ENCODE measurements at places on chromosomes 2 and 18.
A peak's percentile ranks its signal among the peaks of the same experiment; 100 is the strongest.

- peak; percentile 33 for DNase-seq
Measured at GRCh38 chr2:98761267-98761781, 30.4 kb upstream of the MGAT4A start.

DNA sequence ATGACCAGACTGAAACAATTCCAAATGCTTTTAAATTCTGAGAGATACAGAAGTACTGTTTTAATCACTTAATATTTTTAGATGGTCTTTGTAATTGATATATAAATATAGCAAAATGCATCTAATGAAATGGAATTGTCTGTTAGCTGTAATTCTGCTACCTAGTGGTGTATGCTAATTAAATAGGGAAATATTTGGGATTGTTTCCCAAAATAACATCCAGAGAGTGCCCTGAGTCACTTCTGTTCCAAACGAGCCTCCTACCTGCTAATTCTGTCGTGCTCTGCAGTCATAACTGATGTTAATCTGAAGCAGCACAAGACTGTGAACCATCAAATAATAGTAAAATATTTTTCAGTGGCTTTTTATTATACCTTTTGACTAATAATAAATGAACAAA, 71.4 kb upstream of the NOSTRIN start:
- no peak for DNase-seq

- DNase-seq = no peak
Measured at GRCh38 chr18:12420821-12421421, 13.2 kb downstream of the PRELID3A start.

- no peak for DNase-seq
Measured at GRCh38 chr2:457792-458424, 170.0 kb upstream of the ALKAL2 start.

DNA sequence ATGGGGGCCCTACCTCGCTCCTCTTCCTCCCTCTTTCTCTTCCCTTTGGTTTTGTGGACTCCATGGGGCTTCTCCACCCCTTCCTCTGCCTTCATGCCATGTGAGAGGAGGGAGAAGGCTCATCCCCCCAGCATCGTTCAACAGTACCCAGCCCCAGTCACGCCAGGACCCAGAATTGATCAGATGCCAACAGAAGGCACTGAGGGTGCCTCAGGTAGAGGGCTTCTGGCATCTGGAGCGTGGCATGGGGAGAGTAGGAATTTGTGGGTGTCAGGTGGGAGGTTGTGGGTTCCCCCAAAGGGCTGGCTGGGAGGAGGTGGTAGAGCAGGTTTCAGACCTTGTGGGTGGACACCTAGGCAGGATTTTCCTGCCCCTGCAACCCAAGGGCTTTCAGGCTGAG, 122.0 kb downstream of the TWIST2 start:
- DNase-seq = no peak

DNA sequence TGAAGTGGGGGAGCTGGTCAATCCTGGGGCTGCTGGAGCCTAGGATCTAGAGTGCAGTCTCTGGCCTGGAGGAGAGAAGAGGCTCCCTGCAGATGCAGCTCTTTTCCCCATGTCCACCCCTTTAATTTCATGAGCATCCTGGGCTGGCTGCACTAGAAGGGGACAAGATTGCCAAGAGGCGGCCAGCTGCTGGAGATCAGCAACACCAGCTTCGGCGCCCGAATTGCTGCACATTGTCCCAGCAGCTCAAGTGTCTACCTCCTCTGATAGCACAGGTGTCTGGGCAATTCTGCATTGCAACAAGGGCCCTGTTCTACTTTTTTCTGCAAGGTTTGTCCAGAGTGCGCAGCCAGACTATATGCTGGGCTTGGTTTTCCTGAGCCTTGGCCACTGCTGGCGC, 125.7 kb downstream of the AGAP1 start:
- DNase-seq = no peak

Data from frontal cortex (tissue), 4 donors.